NCI-H345 (cell line): ENCODE measurements at places on chromosomes 5 and 9.

- no peak for DNase-seq
Observed at GRCh38 chr5:112125903-112126302, 293.2 kb downstream of the EPB41L4A start.

- DNase-seq = no peak
Observed at GRCh38 chr5:54894957-54895815, 90.2 kb downstream of the ESM1 start.

- peak; percentile 72 for DNase-seq
Observed at GRCh38 chr5:108380531-108381349, 1.2 kb downstream of the FBXL17 start.

DNA sequence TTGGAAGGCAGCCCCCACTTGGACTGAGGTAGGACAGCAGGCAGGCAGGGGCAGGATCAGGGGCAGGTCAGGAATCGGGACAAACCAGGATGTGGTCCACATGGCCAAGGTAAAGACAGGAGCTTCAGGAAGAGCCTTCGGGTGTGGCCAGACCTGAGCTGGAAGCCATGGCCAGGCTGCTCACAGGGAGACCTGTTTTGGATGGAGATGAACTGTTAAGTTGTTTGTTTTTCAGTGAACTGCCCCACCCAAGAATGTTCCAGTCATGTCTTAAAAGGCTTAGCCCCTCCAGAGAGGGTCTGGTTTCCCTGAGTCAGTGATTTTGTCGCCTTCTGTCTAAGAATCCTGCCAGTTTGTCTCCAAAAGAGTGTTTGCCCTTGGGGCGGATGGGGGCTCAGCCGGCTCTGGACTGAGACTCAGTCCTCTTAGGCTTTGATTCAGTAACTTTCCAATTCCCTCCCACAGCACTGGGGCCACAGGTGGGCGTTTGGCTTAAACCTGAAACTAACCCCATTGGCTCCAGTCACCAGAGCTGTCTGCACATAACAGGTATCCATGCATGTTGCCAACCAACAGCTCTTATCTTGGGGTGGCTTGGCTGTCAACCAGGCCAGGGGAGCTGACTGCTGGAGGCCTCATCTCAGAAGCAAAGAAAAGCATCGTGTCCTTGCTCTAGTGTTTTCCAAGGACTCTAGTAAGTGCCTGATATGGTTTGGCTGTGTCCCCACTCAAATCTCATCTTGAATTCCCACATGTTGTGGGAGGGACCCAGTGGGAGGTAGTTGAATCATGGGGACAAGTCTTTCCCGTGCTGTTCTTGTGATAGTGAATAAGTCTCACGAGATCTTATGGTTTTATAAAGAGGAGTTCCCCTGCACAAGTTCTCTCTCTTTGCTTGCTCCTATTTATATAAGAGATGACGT lies 11.3 kb upstream of the ANKH start:
- DNase-seq = no peak

DNA sequence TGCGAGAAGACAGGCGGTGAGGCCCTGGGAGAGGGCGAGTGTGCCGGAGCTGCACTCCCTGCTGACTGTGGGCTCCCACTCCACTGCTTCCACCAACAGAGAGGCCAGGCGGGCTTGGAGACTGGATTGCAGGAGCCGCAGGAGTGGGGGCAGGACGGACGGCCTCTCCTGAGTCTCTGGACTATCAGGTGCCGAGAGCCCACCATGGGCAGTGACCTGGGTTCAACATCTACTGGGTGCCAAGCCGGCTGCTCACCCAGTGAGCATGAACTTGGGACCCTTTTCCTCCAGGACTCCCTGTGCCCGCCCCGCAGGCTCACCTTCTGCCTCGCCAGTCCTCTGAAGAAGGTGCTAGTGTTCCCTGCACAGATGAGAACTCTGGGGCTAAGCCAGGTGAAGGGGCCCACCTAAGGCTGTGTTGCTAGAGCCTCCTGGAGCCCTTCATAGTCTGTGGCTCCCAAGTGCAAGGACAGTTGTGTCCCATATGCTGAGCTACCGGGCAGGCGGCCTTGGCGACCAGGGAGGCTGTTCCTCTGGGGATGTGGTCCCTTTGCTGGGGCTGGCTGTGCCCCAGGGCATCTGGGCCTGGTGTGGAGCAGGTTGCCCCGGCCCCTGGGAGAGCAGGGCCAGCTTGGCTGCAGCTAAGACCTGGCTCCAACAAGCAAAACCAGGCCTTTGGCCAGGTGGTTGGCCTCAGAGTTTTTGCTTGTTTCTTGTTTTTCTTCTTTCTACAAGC lies 77.7 kb upstream of the PHYKPL start:
- no peak for DNase-seq

DNA sequence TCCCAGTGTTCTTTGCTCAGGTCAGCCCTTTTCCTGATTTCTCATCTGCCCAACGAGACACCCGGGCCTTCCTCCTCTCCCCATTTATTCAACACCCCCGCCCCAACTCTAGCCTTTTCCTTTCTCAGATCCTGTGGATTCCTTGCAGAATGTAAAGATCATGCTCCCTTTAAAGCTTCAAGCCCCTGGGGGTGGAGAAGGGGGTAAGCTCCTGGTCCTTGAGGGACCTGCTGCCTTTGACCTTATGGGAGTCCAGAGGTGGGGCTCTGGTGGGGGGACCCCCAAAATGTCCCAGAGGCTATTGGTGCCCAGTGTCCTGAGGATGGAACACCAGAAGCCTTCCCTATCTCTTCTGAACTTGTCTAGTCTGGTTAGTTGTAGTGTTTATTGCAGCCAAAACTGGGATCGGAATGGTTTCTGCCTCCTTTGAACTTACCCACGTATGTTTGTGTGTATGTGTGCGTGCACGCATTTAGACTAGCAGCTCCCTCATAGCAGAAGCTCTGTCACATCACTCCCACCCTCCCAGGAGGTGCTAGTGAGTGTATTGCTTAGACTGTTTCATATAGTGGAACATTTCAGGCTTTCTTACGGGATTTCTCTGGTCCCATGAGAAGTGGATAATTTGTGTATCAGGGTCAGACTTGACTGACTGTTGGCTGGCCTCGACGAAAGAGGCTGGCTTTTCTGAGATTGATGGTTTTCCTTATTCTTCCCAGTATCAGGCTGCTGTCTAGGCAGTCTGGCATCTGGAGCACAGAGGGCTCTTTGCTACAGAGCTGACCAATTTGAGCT lies 1.1 kb downstream of the GALNT10 start:
- no peak for DNase-seq

- DNase-seq = no peak
Observed at GRCh38 chr9:130069048-130069447, 15.3 kb downstream of the GPR107 start.

DNA sequence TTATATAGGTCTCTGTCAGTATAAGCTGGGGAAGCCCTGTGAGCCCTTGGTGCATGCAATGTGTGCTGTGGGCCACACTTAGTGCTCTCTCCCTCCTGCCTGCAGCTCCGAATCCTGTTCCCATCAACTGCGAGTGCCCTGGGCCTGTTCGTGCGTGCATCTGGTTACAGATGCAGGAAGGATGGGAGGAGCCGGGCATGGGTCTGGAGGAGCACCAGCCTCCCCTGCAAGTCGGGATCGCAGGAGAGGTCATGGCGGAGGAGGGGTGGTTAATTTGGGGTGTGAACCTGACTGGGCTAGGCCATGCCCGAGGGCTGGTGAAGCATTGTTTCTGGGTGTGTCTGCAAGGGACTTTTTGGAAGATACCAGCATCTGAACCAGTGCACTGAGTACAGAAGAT lies 274.6 kb upstream of the IRX4 start:
- no peak for DNase-seq

GRCh38 chr9:122322553-122322952 lies 48.3 kb upstream of the PTGS1 start:
- DNase-seq = no peak

GRCh38 chr5:116942622-116943021 lies 368.0 kb upstream of the SEMA6A start:
- DNase-seq = no peak

DNA sequence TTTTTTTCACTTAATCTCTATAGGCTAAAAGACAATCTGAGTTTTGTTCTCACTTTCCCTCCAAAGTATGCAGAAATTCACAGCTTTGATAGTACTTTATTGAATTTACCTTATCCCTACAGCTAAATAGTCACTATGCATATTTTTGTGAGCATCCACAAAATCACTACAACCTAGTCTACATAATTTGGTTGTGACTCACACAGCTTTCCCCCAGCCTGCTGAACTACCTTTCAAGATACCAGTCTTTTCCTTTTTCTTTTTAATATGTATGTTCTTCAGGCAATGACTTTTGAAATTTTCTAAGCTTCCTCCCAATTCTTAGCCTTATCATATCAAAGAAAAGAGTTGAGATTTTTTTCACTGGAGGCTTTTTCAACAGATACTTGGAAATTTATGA lies 347.3 kb upstream of the CDH6 start:
- no peak for DNase-seq

DNA sequence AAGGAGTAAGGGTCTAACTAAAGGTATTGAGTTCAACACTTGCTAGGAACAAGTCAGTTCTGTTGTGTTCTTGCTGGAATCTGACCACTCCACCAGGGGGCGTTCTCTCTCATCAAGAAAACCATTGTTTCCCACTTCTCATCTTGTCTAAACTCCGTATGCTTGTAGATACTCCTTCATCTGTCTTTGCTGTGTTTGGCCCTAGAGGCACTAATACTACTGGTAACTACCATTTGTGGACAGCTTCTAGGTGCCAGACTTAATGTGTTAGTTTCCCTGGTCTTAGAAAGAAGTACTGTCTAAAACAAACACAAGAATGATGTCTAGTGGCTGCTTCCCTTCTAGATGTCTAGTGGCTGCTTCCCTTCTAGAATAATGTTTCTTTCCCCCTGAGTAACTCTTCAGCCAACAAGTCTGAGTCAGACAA lies 18.7 kb upstream of the PTPDC1 start:
- peak; percentile 51 for DNase-seq

- DNase-seq = no peak
Observed at GRCh38 chr5:123369371-123369968, 53.7 kb downstream of the CEP120 start.

DNA sequence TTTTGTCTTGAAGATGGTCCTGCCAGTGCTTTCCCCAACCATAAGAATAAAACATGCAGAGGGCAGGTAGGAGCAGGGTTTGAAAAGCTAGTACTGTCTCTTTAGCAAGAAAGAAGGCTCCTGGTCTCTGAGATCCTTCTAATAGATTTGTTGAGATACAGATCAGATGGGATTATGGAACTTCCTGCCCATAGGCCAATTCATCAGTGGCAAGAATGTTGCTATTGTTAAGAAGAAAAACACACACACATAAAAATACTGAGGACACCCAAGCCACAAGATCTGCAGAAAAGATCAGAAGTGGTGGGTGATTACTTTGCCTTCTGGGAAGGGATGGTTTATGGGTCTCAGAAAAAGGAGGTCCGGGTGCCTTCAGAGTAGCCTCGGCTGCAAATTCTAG lies 59.8 kb downstream of the TNC start:
- DNase-seq = no peak

DNA sequence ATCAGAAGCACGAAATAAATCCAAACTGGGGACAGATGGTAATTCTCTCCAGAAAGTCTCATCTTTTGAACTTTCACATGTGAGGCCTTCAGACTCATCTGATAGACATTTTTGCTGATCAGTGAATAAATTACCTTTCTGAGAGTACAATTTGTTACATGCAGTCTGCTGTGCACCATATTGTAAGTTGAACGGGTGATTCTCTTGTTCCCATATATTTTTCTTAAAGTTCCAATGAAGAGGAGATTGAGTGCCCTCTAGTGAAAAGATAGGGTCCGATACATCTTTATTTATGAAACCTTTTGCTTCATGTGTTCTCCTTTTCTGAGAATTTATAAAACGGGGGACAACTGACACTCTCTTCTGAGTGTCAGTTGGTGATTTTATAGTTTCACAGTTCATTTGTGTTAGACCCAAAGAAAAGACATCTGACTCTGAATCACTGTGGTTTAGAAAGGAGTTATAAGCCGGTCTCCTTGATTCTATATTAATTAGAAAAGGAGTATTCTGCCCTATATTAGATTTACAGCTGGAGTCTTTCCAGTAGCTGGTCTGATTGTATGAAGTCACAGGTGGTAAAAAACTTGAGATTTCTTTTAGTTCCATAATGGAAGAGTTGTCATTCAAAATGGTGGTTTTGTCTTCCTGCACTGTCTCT lies 30.4 kb downstream of the GNG10 start:
- DNase-seq = no peak

- DNase-seq = no peak
Observed at GRCh38 chr9:102514541-102514940, 480.6 kb upstream of the CYLC2 start.

DNA sequence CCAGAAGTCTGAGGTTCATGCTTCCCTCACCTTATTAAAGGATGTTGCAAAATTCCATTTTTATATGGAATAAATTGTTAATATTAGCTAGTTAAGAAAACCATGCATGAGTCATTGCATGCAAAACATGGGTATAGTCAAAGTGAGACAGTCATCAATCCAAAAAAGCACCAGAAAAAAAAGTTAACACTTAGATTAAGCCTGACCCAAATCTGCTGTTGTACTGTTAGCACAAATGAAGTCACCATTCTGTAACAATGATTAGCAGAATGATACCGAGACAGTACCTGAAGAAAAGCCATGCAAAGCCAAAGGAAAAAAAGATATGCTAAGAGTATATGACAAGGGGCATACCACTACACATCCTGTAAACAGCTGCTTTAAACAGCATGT lies 49.5 kb downstream of the PKD2L2 start:
- no peak for DNase-seq

GRCh38 chr9:86893811-86894490 lies 53.4 kb downstream of the GAS1 start:
- DNase-seq = no peak

GRCh38 chr9:108830272-108830671 lies 25.5 kb downstream of the ACTL7B start:
- DNase-seq = no peak

GRCh38 chr9:129490583-129491486 lies 130.1 kb downstream of the C9orf50 start:
- no peak for DNase-seq

GRCh38 chr9:20980832-20981455 lies 50.5 kb downstream of the HACD4 start:
- no peak for DNase-seq

GRCh38 chr5:159641371-159642039 lies 274.8 kb upstream of the ADRA1B start:
- DNase-seq = no peak
